ENCODE measurements at places on chromosomes 3 and 15. TPM values are rescaled to one million over a fixed set of nuclear protein-coding genes. Genes with fewer than 3 reads are reported as not detected.

Gene TRH
- total RNA-seq = not detected

Gene CDHR4
- not detected for total RNA-seq

Gene PPARG
- 8.4 TPM for total RNA-seq

Gene CCR9
- not detected for total RNA-seq

Gene SERINC4
- total RNA-seq = 0.82 TPM

Gene CCK
- total RNA-seq = not detected

Gene AQP9
- 1.2 TPM for total RNA-seq

Gene TMCO5A
- total RNA-seq = not detected

Gene ATRIP
- 7.2 TPM for total RNA-seq

Gene ALDH1A3
- 5.8 TPM for total RNA-seq

Gene ZNF774
- 2.1 TPM for total RNA-seq

Gene NCBP2
- 23.4 TPM for total RNA-seq

Gene CHST13
- total RNA-seq = 0.49 TPM

Gene LRRC3B
- total RNA-seq = 0.07 TPM

DNA sequence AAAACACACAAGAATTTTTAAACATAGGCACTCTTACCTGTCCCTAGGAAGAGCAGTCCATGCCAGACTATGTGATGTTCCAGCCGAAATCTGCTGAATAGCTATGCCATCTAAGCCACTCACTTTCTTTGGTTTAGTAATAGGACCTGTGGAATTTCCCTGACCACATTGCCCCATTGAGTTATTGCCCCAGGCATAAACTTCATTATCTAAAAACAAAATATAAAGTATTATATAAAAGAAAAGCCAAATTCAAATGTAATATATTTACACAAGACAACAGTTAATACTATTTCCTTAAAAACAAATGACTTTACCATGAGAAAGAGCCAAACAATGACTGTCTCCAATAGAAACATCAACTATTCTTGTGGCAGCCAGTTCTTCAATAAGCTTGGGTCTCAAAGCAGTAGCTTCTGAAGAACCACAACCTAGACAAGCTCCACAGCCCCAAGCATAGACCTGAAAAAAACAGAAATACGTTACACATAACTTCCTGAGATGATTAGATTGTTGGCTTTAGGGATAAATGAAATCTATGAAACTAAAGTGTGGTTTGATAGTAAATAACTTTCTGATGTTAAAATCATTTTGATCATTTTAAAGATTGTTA is 84.3 kb downstream of the HERC1 start:
- no peak for DNase-seq

- no peak for DNase-seq
These were observed 534.6 kb upstream of the ATP11B start for GRCh38 chr3:182258538-182259177.

GRCh38 chr15:60283936-60284335 is 113.8 kb downstream of the ANXA2 start:
- no peak for DNase-seq

DNA sequence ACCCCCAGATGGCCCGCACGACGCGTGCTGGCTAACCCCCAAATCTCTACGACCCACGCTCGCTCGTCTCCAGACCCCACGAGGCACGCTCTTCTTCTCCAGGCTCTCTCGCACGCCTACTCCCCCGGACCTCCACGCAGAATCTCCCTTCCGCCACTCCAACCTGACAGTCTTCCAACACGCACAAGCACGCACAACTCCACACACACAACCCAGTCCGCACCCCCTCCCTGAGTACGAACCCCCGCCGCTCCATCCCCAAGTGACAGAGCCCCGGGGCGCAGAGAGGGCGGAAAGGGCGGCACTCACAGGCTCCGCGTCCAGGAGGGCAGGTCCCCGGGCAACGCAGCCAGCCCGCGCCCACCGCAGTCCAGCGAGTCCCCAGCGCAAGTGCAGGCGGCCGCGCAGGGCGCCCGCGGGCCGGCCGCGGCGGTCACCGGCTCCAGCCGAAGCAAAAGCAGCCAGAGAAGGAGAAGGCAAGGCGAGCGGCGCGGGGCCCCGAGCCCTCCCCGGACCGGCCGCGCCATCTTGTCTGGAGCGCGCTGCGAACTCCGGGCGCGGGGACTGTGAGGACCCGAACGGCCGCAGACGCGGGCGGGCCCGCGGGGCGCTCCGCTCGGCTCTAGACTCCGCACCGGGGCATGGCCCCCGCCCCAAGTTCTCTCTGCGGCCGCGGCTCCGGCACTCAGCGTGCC is 794 bp downstream of the LRIG1 start:
- DNase-seq = peak; percentile 35

GRCh38 chr3:142724682-142725356 is 985 bp downstream of the TRPC1 start:
- DNase-seq = no peak

GRCh38 chr3:30664459-30664858 is 58.1 kb downstream of the TGFBR2 start:
- DNase-seq = no peak

GRCh38 chr3:10707400-10708215 is 108.4 kb upstream of the SLC6A11 start:
- no peak for DNase-seq

DNA sequence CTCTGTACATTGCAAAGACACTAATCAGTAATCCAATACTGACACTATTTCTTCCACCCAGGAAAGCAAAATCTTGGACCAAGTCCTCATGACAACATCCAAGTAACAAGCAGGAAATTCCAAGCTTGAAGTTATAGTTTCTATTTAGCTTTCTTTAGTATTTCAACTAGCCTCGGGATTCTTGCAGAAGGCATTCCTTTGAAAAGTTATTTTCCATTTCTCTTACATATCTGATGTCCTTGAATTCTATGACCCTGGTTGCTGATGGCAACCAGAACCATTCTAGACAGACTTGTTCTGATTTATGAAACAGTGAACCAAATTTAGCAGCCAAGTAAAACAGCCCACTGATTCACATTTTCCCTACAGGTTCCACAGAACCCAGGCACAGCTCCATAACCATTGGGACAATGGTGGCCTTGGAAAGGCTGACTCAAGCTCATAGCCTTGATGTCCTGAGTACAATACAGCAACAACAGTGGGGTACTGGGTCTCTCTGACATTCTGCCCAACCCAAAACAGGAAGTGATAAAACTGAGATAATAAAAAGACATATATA is 26.5 kb downstream of the P3H2 start:
- DNase-seq = no peak

DNA sequence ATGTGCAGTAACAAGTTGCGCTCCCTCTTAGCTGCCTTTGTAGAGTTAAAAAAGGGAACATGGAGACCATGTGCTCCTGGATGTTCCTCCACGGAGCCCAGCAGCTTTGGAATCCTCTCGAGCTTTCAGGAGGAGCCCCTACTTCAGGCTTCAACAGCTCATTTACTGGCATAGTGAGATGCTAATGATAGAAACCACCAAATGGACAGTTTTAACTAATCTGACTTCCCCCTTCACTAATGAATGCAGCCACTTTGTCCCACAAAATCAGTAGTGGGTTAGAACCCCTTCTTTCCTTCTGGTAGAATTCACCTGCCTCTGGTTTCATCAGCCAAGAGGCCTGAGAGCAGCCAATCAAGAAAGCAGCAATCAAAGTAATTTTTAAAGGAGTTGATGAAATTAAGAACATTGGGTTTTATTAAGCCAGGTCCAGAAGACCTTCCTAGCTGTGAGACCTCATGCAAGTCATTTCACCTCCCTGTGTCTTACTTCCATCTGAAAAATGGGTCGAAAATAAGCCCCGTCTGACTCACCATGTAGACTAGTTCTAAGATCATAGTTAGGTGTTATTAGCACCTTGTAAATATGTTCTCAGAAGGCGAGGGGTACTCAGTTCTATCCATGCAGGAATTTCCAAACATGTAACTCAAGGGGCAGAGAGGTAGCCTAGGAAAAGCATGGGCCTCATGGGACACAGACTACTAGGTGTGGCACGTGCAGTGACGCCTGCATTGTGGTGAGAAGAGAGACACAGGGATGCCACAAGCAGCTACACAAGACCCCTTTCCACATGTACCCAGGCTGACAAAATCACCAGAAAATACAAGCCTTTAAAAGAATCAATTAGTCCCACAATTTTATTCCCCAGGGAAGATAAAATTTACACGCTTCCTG is 179.7 kb upstream of the LPP start:
- DNase-seq = no peak

- no peak for DNase-seq
These were observed 52.5 kb upstream of the CHRM5 start for GRCh38 chr15:33915571-33916407.

DNA sequence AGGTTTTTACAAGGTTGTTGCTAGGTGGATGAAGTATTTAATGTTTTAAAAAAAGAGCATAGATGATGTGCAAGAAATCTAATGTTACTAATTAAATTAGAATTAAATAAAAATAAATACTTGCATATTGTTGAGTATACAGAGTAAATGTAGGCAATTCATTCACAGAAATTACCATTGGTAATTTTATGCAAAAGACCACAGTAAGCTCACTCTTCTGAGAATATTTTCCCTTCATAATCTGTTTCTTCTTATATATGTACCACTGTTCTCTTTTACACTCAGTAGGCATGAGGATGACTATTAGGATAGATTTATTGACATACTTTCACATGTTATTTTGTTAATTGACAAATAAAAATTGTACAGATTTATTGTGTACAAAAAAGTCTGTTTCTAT is 681.2 kb upstream of the NECTIN3 start:
- no peak for DNase-seq

- DNase-seq = no peak
These were observed 3.0 kb upstream of the TKT start for GRCh38 chr3:53258600-53259426.

GRCh38 chr3:56314842-56315241 is 153.4 kb downstream of the ERC2 start:
- peak; percentile 25 for DNase-seq

- peak; percentile 83 for DNase-seq
These were observed 49.4 kb upstream of the INSYN1 start for GRCh38 chr15:73802431-73803041.

DNA sequence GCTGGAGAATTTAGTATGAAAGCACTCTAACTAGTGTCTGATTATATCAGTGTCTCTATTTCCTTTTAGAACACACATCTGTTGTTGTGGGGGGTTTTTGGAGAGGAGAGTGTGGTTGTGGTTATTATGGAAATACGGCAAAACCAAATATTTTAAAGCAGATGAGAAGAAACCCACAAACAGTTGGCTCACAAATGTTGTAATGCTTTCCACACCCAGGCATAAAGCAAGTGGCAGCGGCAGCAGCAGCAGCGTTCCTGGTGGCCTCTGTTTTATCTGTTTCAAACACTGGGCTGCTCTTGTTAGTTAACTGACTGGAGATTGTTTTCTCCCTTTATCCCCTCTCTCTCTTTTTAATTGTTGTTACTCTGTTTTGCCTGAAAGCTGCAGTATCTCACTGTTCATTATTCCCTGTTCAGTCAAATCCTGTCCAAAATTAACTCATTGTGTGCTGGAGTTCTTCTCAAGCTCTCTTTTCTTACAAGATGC is 1045.5 kb upstream of the NR2F2 start:
- no peak for DNase-seq

- no peak for DNase-seq
These were observed 27.8 kb upstream of the ATP13A3 start for GRCh38 chr3:194514626-194515025.

GRCh38 chr3:155188031-155188430 is 105.5 kb downstream of the STRIT1 start:
- no peak for DNase-seq

DNA sequence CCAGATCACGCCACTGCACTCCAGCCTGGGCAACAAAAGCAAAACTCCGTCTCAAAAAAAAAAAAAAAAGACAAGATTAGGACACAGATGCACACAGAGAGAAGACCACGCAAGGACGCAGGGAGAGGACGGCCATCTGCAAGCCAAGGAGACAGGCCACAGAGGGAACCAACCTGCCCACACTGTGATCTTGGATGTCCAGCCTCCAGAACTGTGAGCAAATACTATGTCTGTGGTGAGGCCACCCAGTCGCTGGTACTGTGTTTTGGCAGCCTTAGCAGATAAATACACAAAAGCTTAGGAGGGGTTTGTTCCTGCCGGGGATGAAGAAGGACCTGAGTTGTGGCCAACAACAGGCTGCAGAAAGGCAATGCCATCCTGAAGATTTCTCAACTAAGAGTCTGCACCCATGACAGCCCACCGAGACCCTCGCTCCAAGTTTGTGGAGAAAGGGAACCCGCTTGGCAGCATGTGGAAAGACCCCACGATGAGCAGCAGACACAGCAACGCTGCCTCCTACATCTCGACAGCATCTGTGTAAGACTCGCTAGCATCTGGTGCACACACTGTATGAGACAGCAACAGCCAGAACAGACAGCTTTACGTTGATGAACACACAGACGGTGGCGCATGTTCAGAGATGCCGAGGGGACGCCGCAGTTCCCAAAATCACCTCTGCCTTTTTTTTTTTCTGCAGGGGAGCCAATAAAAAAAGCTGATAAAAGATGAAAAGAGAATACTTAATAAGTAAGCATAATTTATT is 13.7 kb downstream of the CYFIP1 start:
- no peak for DNase-seq

DNA sequence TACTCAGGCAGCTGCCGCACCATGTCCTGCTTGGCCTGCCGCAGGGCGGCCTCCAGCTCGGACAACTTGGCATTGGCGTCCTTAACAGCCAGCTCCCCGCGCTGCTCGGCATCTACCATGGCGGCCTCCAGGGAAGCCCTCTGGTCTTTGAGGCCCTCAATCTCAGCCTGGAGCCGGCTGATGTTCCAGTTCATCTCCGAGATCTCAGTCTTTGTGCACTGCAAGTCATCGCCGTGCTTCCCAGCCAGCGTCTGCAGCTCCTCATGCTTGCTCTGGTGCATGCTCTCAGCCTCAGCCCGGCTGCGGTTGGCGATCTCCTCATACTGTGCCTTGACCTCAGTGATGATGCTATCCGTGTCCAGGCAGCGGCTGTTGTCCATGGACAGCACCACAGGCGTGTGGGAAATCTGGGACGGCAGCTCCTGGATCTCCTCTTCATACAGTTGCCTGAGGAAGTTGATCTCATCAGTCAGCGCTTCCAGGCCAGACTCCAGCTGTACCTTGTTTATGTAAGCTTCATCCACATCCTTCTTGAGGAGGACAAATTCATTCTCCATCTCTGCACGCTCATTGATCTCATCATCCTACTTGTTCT is 15.5 kb upstream of the PSTPIP1 start:
- DNase-seq = no peak

DNA sequence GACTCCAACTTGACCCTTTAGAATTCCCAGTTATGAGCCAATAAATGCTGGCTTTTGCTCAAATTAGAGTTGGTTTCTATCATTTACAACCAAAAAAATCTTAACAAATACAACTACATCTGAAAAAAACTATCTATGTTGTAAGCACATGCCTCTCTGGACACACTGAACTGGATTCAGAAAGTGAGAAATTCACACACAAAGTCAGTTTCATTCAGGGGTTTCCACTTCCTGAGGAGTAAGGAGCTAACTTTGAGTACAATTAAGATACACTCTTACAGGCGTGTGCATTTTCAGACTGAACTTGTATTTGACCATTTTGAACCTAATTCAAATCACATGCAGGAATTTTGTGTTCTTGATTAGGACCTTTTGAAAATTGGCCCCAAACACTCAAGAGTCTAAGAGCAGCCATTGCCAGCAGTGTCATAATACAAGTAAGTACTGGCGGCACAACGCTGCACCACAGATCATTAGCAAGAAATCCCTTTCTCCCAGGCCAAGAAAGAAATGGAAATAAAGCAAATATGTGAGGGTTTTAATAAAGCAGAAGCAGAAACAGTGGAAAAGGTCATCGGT is 31.2 kb downstream of the LINS1 start:
- DNase-seq = no peak

- no peak for DNase-seq
These were observed 272.3 kb downstream of the ARRDC4 start for GRCh38 chr15:98232761-98233160.
